Naive thymus-derived CD8-positive, alpha-beta T cell (primary cell): ENCODE measurements at places on chromosomes 5 and 9. TPM values are rescaled to one million over a fixed set of nuclear protein-coding genes. Genes with fewer than 3 reads are reported as not detected.
A peak's percentile ranks its signal among the peaks of the same experiment; 100 is the strongest.

Gene CD74
- 293 TPM for total RNA-seq

Gene SNX30
- total RNA-seq = 10.3 TPM

Gene SPATA31A3
- total RNA-seq = not detected

Gene DIPK1B
- total RNA-seq = 1.1 TPM

Gene ITK
- total RNA-seq = 490 TPM

Gene S1PR3
- total RNA-seq = not detected

Gene FOXD4L4
- total RNA-seq = 0.44 TPM

DNA sequence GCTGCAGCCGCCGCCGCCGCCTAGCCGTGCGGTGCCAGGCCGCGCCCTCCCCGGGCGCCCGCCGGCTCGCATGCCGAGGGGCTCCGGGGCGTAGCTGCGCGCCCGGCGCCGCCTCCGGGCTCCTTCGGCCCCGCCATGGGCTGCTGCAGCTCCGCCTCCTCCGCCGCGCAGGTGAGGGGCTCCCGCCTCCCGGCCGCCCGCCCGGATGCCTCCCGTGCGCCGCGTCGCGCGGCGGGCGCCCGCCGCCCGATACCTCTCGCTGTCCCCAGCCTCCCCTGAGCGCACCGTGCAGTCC is 230 bp downstream of the SLC44A1 start:
- peak overlapping the region; percentile 92 for H3K4me3 ChIP-seq
- no peaks in the 10 kb centered on the region for H3K36me3 ChIP-seq
- H3K27me3 ChIP-seq = peaks cover 5% of the 10 kb centered on the region
- peak overlapping the region; percentile 29 for H3K27ac ChIP-seq
- no peak for DNase-seq

DNA sequence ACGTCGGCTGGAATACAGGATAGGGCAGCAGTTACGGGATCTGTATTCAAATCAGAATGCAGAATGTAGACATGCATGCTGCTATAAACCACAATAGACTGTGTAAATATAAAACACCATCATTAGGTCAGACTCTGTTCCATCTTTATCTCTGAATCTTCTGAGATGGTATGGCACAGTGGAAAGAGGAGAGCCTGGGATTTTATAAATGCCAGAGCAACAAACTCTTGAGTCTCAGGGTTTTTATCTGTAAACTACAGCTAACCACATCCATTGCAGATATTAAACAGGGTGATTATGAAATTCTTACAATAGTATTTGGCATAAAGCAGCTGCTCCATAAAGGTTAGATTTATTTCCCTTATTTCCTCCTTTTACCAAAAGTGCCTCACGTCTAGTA is 108.7 kb downstream of the ZDHHC21 start:
- no peak for DNase-seq
- peaks cover 3% of the 10 kb centered on the region for H3K36me3 ChIP-seq
- no peak overlapping the region for H3K4me3 ChIP-seq
- no peak overlapping the region for H3K27ac ChIP-seq
- H3K4me1 ChIP-seq = peaks cover 12% of the 10 kb centered on the region
- H3K27me3 ChIP-seq = peaks cover 27% of the 10 kb centered on the region

DNA sequence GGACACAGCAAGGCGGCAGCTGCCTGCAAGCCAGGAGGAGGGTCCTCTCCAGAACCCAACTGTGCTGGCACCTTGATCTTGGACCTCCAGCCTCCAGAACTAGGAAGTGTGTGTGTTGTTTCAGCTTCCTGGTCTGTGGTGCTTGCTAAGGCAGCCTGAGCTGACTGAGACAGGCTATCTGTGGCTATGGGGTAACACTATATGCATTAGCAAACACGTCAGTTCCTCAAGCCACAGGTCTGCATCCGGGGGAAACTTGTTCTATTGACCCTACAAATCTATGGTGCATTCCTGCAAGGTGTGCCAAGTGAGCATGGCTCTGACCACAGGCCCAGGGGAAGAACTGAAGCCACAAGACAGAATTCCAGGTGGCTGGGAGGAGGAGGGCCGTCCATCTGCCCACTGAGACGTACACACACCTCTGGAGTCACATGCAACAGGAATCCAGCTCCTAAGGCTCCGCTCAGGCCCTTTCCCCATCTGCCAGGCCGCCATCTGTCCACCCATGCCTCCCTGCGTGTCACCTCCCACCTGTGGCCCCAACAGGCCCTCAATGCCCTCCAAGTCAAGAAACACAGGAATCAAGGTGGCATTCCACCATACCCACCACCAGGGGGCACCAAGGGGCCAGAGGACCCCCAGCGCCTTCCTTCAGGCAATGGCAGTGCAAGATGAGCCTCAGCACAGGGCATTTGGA is 174.9 kb downstream of the ROR2 start:
- H3K27me3 ChIP-seq = peaks cover 10% of the 10 kb centered on the region
- H3K27ac ChIP-seq = no peak overlapping the region
- H3K4me1 ChIP-seq = no peaks in the 10 kb centered on the region
- peak; percentile 42 for DNase-seq
- no peak overlapping the region for H3K4me3 ChIP-seq
- no peaks in the 10 kb centered on the region for H3K36me3 ChIP-seq

DNA sequence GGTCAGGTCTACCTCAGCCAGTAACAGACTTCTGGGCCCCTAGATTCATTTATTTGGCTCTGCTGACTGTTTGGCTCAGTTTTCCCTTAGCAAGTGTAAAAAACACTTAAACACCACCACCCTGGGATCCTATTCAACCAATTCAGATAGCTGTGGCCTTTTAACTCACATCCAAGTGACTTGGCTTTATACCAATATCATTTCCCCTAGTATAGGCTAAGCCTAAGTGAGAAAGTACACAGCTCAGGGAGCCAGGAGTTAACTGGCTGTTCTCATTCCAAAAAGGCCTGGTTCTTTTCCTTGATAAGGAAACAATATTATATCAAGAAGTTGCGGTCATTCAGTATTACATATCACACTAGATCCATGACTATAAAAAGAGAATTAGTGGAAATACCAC is 163.5 kb downstream of the ARL15 start:
- H3K4me3 ChIP-seq = no peak overlapping the region
- no peak for DNase-seq
- H3K27me3 ChIP-seq = no peaks in the 10 kb centered on the region
- peaks cover 31% of the 10 kb centered on the region for H3K36me3 ChIP-seq

DNA sequence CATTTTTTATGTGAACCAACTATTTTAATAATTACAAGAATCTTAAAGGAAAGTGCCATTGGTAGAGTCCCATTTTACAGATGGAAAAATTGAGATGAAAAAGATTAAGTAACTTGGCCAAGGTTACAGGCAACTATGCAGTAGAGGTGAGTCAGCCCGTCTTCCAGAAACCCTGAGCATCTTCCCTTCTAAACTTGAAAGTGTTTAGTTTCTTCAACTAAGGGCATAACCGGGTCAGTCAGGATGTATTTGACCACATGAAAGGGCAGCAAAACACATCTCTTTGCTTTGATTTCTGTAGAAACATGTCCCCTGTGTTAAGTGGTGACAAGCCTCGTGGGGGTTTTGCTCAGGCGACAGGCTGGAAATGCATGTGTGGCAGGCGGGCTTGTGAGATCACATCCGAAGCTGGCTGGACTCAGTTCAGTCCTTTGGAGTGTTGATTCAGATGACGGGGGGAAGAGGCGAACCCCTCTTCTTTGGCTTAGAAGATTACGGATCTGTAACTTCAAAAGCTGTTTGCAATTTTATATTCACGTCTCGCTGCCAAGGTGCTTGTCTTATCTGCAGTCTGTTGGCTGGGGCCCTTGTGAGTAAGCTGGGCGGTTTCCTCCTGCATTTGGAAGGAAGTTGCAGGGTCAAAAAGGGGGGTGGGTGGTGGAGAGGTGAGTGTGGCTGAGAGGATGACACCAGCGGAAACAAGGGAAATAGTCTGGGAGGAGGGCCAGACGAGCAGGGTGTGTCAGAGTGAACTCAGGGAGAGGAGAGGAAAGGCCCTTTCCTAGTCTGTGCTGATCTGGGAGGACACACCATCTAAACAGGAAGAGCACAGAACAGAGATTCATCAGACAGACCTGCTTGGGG is 78.9 kb upstream of the RPS23 start:
- H3K36me3 ChIP-seq = no peaks in the 10 kb centered on the region
- H3K27me3 ChIP-seq = no peaks in the 10 kb centered on the region
- peak; percentile 68 for DNase-seq
- H3K27ac ChIP-seq = peak overlapping the region; percentile 95
